Stimulated activated CD8-positive, alpha-beta memory T cell treated with anti-CD3 and anti-CD28 coated beads, Interleukin-7, amount 100 ng/mL, for 24 hours (primary cell): ENCODE measurements at places on chromosomes 6 and 20.

DNA sequence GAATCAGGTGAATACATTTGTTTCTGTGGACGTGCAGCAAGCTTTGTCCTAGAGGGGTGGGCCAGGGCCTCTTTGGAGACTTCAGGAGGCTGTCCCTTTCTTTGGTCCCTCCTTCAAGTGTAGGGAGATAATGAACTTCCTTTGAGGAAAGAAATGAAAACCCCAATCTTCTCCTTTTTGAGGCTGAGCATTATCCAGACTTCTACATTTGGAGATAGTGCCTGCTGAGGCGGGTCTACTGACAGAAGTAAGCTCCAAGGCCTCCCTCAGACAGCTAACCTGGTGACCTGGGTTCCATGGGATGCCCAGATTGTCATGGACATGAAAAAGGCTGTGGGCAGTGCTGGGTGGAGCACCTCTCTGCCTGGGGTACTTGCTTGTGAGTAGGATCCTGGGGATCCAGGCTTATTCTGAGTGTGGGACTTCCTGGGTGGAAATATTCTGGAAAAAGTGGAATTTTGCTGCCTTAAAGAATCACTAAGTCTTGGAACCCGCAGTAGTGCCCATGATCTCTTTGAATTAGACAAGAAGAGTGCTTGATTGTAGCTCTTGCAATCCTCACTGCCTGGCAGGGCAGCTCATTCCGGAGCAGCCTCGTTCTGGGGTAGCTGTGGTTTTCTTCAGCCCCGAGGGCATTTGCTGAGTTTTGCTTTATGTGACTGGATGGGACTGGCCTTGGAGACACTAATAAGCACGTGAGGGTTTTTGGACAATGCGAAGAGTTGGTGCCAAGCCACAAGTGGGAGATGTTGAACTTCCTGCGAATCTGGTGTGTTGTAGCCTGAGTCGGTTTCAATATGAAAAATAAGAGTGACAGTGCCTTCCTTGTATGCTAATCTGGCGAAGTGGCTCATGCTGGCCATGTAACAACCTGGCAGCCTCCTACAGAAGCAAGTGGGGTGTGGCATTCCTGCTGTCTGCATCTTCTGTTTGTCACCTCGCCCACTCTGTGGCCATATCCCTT, 28.1 kb downstream of the SNRNP48 start:
- DNase-seq: no peak

DNA sequence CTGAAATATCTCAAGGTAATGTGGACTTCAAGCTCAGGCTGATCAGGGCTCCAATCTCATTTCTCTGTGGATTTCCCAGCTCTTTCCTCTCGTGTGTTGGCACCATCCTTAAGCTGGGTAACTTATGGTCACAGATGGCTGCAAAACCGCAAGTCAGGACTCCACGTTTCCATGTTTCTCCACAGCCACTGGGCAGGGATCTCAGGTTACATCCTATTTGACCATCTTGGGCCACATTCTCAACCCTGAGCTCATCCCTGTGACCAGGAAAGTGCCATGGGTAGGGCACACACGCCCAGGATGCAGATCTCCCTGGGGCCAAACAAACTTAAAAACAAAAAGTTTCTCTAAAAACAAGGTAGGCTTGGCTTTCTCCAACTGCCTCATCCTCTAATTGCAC, 15.4 kb downstream of the RPS6KA2 start:
- no peak for DNase-seq

GRCh38 chr6:97437087-97437486, 154.1 kb upstream of the MMS22L start:
- no peak for DNase-seq

DNA sequence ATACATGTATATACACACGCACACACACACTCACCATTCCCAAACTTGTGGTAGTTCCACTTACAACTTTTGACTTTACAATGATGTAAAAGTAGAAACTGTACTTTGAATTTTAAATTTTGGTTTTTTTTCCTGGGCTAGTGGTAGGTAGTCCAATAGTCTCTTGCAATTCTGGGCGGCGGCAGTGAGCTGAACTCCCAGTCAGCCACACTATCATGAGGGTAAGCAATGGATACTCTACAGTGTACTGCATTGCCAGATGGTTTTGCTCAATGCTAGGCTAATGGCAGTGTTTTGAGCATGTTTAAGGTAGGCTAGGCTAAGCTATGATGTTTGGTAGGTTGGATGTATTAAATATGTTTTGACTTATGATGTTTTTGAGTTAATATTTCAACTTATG, 136.2 kb upstream of the GPR6 start:
- no peak for DNase-seq

- DNase-seq: no peak
These were observed 33.4 kb upstream of the SRPK1 start for GRCh38 chr6:35954333-35954732.

GRCh38 chr6:79755967-79756366, 124.8 kb downstream of the SH3BGRL2 start:
- DNase-seq: no peak

- no peak for DNase-seq
These were observed 107.9 kb upstream of the MLIP start for GRCh38 chr6:54003316-54003715.

DNA sequence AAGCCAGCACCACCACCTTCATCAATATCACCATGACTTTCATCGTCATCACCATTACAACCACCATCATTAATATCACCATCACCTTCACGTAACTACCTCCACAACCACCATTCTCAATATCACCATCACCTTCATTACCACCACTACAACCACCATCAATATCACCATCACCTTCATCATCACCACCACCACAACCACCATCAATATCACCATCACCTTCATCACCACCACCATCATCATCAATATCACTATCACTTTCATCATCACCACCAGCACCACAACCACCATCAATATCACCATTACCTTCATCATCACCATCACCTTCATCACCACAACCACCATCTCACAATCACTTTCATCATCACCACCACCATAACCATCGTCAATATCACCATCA, 225.3 kb upstream of the SULF2 start:
- no peak for DNase-seq

DNA sequence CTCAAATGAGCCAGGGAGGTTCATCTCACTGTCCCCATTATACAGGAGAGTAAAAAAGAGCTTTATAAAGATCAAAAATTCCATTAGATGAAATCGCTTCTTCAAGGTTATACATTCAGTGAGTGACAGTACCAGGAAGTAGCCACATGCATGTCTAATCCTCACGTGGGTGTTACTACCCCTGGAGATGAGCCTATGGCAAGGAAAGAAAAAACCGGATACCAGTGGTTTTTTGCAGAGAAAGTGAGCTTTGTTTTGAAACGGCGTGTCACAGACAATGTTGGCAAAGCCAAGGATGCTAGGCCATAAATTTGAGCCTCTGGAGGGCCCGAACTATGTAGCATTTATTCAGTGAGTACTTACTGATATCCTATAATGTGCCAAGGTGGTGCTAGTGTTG, 215.0 kb upstream of the RIN2 start:
- no peak for DNase-seq

DNA sequence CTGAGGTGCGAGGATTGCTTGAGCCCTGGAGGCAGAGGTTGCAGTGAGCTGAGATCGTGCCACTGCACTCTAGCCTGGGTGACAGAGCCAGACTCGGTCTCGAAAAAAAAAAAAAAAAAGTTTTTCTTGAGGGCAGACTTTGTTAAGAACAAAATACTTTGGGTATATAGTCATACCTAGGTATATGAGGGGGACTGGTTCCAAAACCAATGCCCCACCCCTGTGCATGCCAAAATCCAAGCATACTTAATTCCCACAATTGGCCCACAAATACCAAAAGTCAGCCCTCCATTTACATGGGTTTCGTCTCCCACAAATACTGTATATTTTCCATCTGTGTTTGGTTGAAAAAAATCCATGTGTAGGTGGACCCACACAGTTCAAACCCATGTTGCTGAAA, 119.9 kb downstream of the INSM1 start:
- no peak for DNase-seq

GRCh38 chr6:113690281-113691259, 166.6 kb upstream of the MARCKS start:
- no peak for DNase-seq

DNA sequence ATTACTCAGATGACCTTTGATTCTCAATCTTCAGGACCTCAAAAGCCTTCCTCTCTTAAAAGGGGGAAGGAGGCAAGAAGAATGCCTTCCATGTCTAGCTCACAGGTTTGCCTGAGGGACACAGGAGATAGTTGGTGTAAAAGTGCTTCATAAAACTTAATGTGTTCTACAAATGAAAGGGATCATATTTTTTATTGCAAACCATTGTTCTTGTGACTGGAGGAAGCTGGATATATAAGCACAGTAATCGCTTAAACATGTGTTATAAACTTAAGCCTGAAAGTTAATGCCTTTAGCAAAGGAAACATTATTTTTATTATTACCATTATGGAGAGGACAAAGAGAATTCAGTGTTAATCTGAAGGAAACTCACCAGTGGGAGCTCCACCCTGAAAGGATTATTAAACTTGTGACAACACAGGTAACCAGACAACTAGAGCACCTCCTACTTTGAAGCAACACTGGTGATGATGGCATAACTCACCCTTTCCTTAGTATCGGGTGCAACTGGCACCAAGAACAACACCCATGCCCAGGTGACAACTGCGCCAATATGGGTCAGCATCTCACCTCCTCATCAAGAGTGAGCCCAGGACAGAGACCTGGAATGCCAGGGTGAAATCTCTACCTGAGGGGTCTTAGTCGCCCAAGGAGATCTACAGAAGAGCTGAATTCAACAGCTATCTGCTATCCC, 288.7 kb upstream of the PRDM1 start:
- DNase-seq: no peak

DNA sequence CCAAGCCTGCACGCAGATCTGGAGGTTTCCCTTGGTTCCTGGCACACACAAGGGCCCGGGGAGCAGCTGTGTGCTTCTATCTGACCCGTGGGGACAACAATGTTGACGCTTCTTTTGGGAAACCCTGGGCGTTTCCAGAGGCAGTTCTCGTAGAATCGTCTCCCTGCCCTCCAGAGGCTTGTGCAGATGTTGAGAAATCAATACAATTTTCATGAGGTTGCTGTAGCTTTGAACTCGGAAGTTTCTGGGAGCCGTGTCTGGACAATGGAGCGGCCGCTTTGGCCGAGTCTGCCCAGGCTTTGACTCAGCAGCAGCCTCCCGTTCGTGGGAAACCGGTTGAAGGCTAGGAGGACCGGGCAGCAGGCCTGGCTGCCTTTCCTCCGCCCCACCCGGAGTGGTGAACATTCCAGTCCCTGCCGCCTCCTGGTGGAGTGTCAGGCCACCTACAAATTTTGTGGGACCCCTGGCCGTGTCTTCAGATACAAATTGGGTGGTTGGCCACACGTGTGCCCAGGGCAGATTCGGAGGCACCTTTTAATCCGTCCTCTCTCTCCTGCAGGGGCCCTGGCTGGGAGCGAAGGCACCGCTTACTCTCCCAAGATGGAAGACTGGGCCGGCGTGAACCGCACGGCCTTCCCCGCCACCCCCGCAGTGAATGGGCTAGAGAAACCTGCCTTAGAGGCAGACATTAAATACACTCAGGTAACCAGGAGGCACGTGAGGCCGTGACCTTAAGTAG, 2.7 kb downstream of the PAX1 start:
- no peak for DNase-seq

DNA sequence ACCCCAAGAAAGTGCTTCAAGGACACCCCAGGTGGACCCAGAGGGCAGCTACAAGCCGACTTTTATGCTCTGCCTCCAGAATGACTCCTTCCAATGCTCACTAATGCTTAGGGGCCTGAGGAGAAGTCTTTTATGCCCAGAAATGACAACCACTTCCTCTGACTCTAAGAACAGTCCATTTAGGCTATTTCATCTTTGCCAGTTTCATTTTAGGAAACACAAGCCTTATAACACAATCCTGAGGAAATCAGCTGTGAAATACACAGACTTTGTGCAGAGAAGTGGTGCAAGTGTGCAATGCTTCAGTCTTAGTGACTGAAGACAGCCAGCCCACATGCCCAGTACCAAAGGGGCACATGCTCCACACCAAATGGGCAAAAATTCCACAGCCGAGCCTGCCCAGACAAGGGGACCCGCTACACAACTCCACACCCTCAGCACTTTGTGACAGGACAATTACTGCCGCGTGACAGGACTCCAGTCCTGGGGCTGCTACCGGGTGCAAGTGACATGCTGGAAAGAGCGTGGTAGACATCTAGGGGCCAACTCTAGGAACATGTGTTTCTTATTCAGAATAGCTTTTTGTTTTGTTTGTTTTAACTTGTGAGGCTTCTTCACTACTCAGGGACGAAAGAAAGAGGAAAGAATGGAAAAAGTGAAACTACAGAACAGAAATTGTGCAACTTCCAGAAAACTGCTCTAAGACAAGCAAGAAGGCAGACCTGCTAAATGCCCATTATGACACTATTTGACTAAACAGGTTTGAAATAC, 28.2 kb upstream of the PLAGL1 start:
- DNase-seq: no peak

DNA sequence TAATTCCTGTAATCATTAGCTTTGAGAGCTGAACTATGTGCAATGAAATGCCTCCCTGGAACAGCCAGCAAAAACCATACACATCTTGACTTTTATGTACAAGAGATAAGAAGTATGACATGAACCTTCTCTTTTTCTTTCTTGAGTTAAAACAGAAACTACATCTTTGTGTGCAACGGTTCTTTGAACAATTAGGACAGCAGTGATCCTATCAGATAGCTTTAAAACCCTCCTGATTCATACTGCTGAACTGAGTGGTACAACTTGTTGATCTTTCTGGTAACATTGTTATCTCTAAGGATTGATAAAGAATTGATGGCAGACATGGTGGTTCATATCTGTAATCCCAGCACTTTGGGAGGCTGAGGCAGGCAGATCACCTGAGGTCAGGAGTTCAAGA, 43.4 kb downstream of the TRAF3IP2 start:
- DNase-seq: no peak

- DNase-seq: no peak
These were observed 9.1 kb downstream of the PKIB start for GRCh38 chr6:122619309-122619708.

GRCh38 chr6:146543940-146544615, 445 bp downstream of the RAB32 start:
- no peak for DNase-seq
